ENCODE measurements at places on chromosomes 16 and 17.

- no peak overlapping the region for H3K27ac ChIP-seq
- no peaks in the 10 kb centered on the region for H3K36me3 ChIP-seq
- peaks cover 5% of the 10 kb centered on the region for H3K4me1 ChIP-seq
- H3K4me3 ChIP-seq: no peak overlapping the region
These were observed 4.0 kb downstream of the CDH15 start for GRCh38 chr16:89175280-89176146.

- no peaks in the 10 kb centered on the region for H3K4me1 ChIP-seq
- H3K27me3 ChIP-seq: peaks cover 18% of the 10 kb centered on the region
- H3K4me3 ChIP-seq: no peak overlapping the region
- no peak overlapping the region for H3K27ac ChIP-seq
These were observed 7.8 kb downstream of the CA4 start for GRCh38 chr17:60157487-60158040.

GRCh38 chr17:14559264-14560119 lies 258.6 kb downstream of the HS3ST3B1 start:
- H3K36me3 ChIP-seq: no peaks in the 10 kb centered on the region
- peaks cover 2% of the 10 kb centered on the region for H3K27me3 ChIP-seq
- no peak overlapping the region for H3K4me3 ChIP-seq
- peaks cover 6% of the 10 kb centered on the region for H3K4me1 ChIP-seq

GRCh38 chr16:24289166-24289700 lies 33.1 kb downstream of the CACNG3 start:
- no peaks in the 10 kb centered on the region for H3K4me1 ChIP-seq
- peaks cover 9% of the 10 kb centered on the region for H3K27me3 ChIP-seq
- DNase-seq: no peak
- no peaks in the 10 kb centered on the region for H3K36me3 ChIP-seq

GRCh38 chr17:81918832-81919545 lies 1.0 kb upstream of the SIRT7 start:
- no peak overlapping the region for H3K4me3 ChIP-seq
- H3K4me1 ChIP-seq: peaks cover 37% of the 10 kb centered on the region
- peak overlapping the region; percentile 48 for H3K27ac ChIP-seq
- DNase-seq: no peak
- no peaks in the 10 kb centered on the region for H3K27me3 ChIP-seq

GRCh38 chr16:50178491-50178941 lies 25.4 kb downstream of the TENT4B start:
- DNase-seq: no peak
- H3K36me3 ChIP-seq: peaks cover 13% of the 10 kb centered on the region
- no peak overlapping the region for H3K4me3 ChIP-seq
- H3K27ac ChIP-seq: no peak overlapping the region
- peaks cover 23% of the 10 kb centered on the region for H3K4me1 ChIP-seq

DNA sequence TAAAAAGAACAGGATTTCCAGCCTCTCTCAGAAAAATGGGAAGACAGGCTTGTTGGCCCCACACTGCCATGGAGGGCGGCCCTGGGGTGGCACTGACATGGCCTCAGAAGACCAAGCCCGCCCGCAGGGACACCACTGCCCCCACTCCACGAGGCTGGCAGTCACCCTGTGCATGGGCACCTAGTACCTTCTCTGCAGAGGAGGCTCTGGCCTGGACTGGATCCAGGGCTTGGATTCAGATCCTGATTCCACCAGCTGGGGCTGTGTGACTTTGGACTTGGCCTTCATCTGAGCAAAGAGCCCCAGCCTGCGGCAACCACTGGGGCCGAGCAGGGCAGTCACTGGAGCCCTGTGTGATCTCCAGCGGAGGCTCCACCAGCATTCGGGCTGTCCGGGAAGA lies 16.8 kb upstream of the FASN start:
- no peak for DNase-seq
- no peaks in the 10 kb centered on the region for H3K36me3 ChIP-seq

DNA sequence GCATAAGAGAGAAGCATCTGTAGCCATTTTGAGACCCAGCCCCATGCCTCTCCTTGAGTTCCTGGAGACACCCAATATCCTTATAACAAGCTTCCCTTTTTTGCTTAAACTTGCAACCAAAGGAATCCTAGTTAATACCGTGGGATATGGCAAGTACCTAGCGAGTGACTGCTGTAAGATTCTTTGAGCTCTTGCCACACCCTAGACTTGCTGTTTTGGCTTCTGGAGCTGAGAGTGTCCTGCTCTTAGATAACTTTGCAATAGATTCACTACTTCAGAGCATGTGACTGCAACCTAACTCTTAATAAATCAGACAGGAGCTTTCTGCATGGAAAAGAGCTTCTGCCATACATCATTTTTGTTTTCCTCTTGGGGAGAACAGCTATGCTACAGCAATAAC lies 58.3 kb downstream of the AKAP1 start:
- H3K4me3 ChIP-seq: no peak overlapping the region
- H3K36me3 ChIP-seq: no peaks in the 10 kb centered on the region
- no peaks in the 10 kb centered on the region for H3K27me3 ChIP-seq

DNA sequence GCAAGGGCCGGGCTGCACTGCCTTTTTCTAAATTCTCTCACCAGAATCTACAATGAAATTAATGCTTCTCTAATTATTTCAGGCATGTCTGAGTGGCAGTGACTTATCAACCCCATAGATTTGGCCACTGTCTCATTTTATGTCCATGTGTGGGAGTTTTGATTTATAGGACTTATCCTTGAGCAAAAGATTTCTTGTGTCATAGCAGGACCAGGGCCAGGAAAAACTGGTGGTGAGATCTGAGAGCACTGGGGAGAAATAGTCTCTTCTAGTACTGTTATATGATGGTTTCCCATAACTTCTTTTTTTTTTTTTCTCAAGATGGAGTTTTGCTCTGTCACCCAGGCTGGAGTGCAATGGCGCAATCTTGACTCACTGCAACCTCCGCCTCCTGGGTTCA lies 1.5 kb upstream of the KRT23 start:
- no peak for DNase-seq
- no peaks in the 10 kb centered on the region for H3K4me1 ChIP-seq
- no peak overlapping the region for H3K27ac ChIP-seq
- peaks cover 13% of the 10 kb centered on the region for H3K27me3 ChIP-seq

- peak overlapping the region; percentile 26 for H3K4me3 ChIP-seq
- peaks cover 22% of the 10 kb centered on the region for H3K36me3 ChIP-seq
These were observed 4.7 kb upstream of the IGSF6 start for GRCh38 chr16:21656795-21657768.

- H3K27ac ChIP-seq: no peak overlapping the region
- H3K36me3 ChIP-seq: no peaks in the 10 kb centered on the region
- H3K27me3 ChIP-seq: peaks cover 7% of the 10 kb centered on the region
- peaks cover 3% of the 10 kb centered on the region for H3K4me1 ChIP-seq
These were observed 19.7 kb downstream of the OSBPL7 start for GRCh38 chr17:47801906-47802305.

GRCh38 chr17:45224671-45225050 lies 3.0 kb downstream of the FMNL1 start:
- peaks cover 45% of the 10 kb centered on the region for H3K36me3 ChIP-seq
- no peaks in the 10 kb centered on the region for H3K27me3 ChIP-seq
- peak; percentile 80 for DNase-seq
- H3K4me3 ChIP-seq: peak overlapping the region; percentile 99
- H3K27ac ChIP-seq: peak overlapping the region; percentile 94

DNA sequence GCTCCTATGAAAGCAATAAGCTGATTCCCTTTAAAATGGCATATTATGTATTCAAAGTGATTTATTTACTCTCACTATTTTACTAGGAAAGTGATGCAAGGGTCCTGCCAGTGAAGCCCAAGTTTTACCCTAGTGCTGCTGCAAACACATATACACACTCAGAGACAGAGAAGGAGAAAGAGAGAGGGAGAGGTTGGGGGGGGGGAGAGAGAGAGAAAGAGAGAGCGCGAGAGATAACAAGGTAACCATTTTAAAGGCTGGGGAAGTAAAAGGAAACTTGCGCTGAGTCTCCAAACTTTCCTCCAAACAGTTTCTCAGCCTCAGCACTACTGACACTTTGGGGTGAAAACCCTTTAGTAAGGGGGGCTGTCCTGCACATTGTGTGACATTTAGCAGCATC lies 5.9 kb downstream of the USP31 start:
- H3K27ac ChIP-seq: no peak overlapping the region
- peaks cover 13% of the 10 kb centered on the region for H3K4me1 ChIP-seq
- H3K36me3 ChIP-seq: peaks cover 2% of the 10 kb centered on the region

DNA sequence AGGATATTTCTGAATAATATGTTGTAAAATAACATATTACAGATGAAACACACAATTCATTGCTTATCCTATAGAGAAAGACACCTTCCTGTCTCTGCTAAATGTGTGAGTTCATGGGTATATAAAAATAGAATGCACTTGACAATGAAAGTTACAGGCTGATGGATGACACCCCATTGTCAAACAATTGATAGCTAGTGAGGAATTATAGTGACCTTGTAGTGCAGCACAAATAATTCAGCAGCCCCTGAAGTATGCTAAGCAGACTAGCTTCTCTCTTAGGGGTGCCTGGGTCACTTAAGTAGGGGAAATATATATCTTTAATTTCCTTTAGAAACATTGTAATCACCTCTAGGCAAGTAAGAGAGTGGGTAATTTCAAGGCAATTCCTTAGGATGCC lies 826.2 kb downstream of the CDH8 start:
- no peak overlapping the region for H3K4me3 ChIP-seq
- no peaks in the 10 kb centered on the region for H3K36me3 ChIP-seq
- no peaks in the 10 kb centered on the region for H3K27me3 ChIP-seq
- no peaks in the 10 kb centered on the region for H3K4me1 ChIP-seq
- no peak overlapping the region for H3K27ac ChIP-seq

DNA sequence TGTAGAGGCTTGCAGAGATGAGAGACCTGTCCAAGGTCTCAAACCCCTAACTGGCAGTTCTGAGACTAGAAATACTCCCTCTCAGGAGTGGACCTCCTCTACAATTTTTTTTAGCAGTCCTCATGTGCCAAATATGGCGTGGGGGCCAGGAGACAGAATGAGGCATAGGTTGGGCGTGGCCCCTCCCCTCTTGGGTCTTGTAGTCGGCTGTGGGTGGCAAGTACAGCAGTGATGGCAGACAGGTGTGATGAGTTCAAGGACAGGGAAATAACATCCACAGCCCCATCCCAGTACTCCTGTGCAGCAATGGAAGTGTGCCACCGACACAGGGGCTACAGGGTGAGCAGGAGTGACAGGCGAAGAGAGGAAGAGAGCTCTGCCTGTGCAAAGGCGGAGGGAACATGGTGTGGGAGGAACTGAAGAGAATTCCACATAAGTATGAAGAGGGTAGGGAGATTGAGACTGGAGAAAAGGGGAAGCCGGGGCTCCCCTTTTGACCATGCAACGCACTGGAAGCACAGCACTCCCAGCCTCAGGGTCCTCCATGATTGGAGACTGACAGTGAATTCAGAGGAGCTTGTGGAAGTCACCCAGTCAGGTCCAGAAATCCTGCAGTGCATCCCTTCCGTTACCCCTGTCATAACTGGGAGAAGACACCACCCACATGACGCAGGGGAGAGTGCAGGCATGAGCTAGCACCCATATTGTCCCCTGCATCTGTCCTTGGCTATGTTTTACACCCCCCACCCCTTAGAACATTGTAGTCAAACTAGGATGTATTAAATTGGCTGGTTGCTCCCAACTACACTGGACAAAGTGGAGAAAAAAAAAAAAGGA lies 14.8 kb upstream of the CETP start:
- H3K36me3 ChIP-seq: peaks cover 36% of the 10 kb centered on the region
- H3K4me3 ChIP-seq: no peak overlapping the region
- H3K27ac ChIP-seq: peak overlapping the region; percentile 26
- H3K4me1 ChIP-seq: peaks cover 41% of the 10 kb centered on the region

GRCh38 chr16:81590714-81591544 lies 146.3 kb downstream of the CMIP start:
- no peaks in the 10 kb centered on the region for H3K36me3 ChIP-seq
- H3K4me1 ChIP-seq: peaks cover 17% of the 10 kb centered on the region
- H3K4me3 ChIP-seq: no peak overlapping the region
- DNase-seq: no peak

GRCh38 chr16:13236308-13236707 lies 334.9 kb downstream of the SHISA9 start:
- H3K27me3 ChIP-seq: no peaks in the 10 kb centered on the region
- H3K4me1 ChIP-seq: no peaks in the 10 kb centered on the region
- no peaks in the 10 kb centered on the region for H3K36me3 ChIP-seq
- no peak overlapping the region for H3K4me3 ChIP-seq
- no peak overlapping the region for H3K27ac ChIP-seq

- H3K27me3 ChIP-seq: no peaks in the 10 kb centered on the region
- no peak for DNase-seq
- H3K27ac ChIP-seq: no peak overlapping the region
- peaks cover 45% of the 10 kb centered on the region for H3K36me3 ChIP-seq
These were observed 1.2 kb downstream of the CYB5D1 start for GRCh38 chr17:7859028-7859427.

DNA sequence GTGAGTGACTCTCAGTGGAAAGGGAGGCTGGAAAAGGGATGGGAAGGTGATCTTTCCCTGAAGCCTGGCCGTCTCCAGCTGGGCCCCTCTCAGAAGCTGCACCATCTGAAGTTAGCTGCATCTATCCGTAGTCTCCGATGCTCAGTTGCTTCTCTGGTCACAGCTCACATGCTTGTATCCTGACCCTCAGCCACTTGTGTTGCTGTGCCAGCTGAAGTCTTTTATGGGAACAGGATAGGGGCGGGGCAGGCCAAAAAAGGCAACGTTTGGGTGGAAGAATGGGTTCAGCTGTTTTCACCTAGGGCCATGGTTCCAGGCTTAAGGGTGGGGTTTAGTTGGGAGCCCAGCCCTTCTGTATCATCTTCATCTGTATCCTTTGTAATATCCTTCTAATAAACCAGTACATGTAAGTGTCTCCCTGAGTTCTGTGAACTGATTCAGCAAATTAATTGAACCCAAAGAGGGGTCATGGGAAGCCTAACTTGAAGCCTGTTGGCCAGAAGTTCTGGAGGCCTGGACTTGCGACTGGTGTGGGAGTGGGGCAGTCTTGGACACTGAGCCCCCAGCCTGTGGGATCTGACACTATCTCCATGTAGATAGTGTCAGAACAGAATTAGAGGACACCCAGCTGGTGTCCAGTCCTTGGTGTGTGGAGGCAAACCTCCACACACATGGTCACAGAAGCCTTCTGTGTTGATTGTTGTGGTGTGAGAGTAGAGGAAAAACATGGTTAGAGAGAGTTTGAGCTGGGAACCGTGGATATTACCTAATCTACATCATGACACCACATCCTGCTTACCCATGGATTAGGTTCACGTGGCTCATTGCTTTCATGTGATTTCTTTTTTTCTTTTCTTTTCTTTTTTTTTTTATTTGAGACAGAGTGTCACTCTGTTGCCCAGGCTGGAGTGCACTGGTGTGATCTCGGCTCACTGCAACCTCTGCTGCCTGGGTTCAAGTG lies 49.3 kb upstream of the FBXO47 start:
- H3K4me1 ChIP-seq: peaks cover 25% of the 10 kb centered on the region
- peaks cover 6% of the 10 kb centered on the region for H3K27me3 ChIP-seq
- DNase-seq: peak; percentile 76
- no peaks in the 10 kb centered on the region for H3K36me3 ChIP-seq
- peak overlapping the region; percentile 72 for H3K27ac ChIP-seq

DNA sequence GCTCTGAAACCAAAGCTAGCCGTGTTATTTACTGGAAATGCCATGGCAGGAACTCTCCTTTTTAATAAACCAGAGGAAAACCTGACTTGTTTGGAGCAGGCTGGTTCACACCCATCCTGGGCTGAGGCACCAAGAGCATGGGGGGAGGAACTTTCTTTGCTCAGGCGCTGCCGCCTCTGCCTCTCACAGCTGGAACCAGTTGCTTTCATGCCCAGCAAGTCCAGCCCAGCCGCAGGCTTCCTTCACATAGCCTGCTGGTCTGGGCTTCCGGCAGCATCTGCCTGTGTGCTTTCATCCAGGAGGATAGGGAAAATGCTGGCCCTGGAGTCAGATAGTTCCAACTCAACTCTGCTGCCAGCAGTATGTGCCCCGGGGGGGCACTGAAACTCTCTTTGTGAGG lies 88.1 kb upstream of the ASIC2 start:
- no peak overlapping the region for H3K4me3 ChIP-seq
- no peak for DNase-seq
- no peaks in the 10 kb centered on the region for H3K36me3 ChIP-seq
- no peaks in the 10 kb centered on the region for H3K4me1 ChIP-seq
- H3K27ac ChIP-seq: no peak overlapping the region
- H3K27me3 ChIP-seq: peaks cover 3% of the 10 kb centered on the region

All from activated CD4-positive, alpha-beta T cell treated with anti-CD3 and anti-CD28 coated beads, Interleukin-2, amount 10 ng/mL, durations not matched to agents 24 days and 14 days (primary cell).